ENCODE measurements at places on chromosomes 16 and 17.

GRCh38 chr16:66617728-66618127 is 13.2 kb downstream of the CMTM3 start:
- DNase-seq: no peak

DNA sequence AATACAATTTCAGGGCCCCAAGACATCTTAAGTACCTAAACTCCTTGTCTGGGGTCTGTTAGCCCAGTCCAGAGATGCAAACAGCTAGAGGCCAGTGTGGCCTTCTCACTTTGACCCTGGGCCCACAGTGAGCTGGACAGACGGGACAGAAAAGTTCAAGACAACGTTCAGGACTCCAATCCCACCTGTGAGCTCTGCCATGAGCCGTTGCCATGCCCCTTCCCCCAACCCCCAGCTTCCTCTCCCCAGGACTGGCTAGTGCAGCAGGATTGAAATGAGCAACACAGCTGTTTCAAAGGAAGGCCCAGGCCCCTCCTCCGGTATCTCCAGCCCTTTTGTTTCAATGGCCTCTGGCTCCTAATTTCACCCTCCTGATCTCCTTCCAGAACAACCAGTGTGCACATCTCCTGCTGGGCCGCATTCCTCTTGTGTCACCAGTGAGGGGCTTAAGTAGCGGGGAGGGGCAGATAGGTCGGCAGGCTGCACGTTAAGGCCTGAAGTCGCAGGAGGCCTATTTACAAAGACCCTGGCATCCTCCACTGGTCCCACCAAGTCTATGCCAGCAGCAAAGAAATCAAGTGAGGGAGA is 11.3 kb downstream of the AXIN2 start:
- no peak for DNase-seq

GRCh38 chr16:11151156-11151884 is 104.7 kb downstream of the SOCS1 start:
- DNase-seq: no peak

- no peak for DNase-seq
These were observed 41.4 kb upstream of the ULK2 start for GRCh38 chr17:19909139-19909538.

DNA sequence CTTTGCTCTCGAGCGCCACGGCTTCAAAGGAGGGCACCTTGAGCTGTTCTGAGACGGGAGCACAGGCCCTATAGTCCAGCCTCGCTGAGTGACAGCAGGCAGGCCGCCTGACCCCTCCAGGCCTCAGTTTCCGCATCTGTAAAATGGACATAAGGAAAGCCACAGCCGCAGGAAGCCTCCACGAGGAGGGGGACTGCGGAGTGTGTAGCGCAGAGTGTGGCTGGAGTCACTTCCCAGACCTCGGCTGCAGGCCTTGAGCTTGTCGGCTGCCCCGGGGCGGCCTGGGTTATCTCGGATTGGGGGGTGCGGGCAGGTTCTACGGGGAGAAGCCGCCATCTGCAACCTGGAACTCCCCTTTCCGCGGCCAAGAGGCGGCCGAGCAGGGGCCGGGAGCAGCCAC is 40.8 kb downstream of the ZFPM1 start:
- no peak for DNase-seq

GRCh38 chr16:70470927-70471341 is 16.5 kb downstream of the FCSK start:
- no peak for DNase-seq

- peak; percentile 71 for DNase-seq
These were observed 24.2 kb upstream of the KRT17 start for GRCh38 chr17:41648411-41649195.

- no peak for DNase-seq
These were observed 86.5 kb downstream of the SNX29 start for GRCh38 chr16:12063004-12063395.

DNA sequence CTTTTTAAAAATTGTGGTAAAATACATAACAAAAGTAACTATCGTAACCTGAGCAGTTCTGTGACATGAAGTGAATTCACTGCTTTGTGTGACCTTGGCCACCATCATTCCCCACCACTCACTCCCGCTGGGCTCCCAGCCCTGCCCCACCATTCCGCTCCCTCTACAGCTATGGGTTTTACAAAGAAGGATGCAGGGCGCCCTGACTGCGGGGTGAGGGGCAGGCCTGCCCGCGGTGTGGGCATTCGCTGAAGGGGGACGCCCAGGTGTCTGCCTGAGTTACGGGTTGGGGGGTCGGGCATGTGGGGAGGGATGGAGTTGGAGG is at the start of gene CEMP1:
Gene CEMP1 (minus strand): TSS at position 38 of the 325 bp plus-strand sequence. CDS start 335 bp downstream, outside the sequence.
- DNase-seq: no peak

- no peak for DNase-seq
These were observed 40.9 kb downstream of the FBXL20 start for GRCh38 chr17:39360537-39360936.

DNA sequence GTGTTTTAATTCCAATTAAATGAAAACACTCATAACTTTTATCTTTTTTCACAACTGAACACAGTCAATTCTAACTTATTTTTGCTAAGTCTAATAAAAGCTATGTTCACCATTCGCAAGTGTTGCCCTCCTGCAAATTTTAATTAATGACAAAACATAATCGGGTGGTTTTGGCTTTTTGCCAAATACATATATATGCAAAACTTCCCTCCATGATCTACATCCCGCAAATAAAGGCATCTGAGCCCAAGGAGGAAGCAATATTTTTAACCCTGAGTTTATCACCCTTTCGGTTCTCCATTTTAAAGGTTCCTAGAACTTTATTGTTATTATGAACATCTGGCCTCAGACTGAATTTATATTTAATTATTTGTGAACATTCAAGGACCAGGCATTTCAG is 507.9 kb downstream of the CDH13 start:
- DNase-seq: no peak

DNA sequence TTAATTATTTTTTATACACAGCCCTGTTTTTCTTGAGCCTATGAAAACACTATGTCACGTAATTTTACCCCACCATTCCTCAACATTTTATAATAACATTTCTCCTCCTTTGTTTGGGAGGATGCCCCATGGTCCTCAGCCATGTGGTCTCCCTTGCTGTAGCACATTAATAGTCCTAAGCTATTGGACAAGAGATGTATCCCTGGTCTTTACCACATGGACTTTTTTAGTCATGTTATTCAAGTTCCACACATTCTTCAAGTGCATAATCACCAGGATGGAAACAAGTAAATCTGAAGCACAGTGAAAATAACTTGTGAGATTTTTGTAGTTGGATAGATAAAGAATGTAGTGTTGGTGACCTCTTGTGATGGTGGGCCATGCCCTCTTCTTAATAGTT is 2.0 kb upstream of the KRTAP2-3 start:
- DNase-seq: peak; percentile 93

DNA sequence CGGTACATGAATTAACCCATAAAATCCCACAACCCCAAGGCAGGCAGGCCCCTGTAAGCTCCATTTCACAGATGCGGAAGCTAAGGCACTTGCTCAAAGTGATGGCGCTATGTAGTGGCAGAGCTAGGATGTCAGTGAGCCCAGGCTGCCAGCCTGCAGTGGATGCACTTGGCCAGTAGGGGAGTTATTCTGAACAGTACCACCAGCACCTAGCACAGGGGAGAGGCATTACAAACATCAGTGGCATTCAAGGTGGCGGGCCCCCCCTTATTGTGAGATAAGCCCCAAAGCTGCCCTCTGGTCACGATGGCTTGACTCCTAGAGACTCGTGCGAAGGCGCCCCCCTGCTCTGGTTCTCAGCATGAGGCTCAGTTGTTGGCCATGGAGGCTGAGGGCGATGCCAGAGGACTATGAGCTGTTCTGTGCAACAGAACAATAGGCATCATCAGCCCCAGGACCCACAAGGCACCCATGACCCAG is 33.8 kb downstream of the GTF3C1 start:
- DNase-seq: peak; percentile 13

DNA sequence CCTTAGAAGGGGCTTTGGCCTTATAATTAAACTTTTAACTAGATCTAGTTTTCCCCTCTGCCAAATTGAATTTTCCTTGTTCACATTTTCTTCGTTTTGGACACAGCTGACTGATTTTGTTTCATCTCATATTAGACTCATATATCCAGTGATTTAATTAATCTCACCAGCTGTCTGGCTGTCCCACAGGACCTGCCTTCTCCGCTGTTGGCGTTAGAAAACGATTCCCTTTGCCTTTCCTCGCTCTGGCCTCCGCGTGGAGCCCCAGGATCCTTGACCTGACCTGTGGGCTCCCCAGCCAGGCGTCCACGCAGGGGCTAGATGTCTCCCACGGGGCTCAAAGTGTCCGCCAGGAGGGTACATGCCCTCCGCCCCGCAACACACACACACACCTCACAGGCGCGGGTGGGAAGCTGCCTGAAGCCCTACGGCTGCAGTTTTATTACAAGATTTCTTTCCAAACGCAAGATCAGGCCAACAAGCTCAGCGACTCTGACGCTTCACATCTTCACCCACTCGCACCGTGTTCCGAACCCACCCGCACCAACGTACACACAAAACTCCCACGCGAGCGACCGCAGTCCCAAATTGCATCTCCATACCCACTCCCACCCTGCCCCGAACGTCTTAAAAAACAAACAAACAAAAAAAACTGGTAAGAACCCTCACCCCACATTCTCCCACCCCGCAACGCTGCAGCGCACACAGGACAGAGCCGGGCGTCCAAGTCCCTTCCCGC is 1.1 kb downstream of the RPRML start:
- no peak for DNase-seq

DNA sequence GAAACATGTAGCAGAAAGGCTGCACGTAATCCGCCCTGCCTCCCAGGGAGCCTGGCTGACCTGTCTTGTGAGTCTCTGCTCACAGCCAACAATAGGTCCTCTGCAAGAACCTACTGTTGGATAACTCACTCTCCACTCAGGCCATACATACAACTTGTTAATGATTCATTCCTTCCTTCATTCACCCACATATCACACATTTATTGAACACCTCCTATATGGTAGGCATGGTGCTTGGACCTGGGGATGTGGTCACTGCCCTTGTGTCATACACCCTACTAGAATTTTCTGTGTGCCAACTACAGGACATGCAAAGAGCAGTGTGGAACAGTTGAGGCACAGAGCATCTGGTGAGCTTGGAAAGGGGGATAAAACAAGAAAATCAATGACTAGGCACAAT is 28.1 kb upstream of the HNF1B start:
- DNase-seq: no peak

DNA sequence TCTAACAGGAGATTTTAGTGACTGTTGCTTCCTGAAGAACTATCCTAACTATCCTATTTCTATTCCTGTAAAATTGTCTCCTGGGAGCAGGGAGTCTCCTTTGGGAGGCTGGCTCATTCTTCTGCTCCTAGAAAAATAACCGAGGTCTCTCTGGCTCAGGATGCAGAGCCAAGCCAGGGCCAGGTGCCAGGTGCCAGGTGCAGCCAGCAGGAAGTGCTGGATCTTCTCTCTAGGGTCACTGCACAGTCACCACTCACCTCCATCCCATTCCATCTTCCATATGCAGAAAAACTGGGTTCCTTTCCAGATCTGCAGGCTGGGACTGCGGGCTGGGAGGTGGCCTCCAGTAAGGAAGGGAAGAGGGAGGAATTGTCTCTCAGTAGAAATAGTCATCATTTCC is 3.8 kb upstream of the TMC7 start:
- no peak for DNase-seq

DNA sequence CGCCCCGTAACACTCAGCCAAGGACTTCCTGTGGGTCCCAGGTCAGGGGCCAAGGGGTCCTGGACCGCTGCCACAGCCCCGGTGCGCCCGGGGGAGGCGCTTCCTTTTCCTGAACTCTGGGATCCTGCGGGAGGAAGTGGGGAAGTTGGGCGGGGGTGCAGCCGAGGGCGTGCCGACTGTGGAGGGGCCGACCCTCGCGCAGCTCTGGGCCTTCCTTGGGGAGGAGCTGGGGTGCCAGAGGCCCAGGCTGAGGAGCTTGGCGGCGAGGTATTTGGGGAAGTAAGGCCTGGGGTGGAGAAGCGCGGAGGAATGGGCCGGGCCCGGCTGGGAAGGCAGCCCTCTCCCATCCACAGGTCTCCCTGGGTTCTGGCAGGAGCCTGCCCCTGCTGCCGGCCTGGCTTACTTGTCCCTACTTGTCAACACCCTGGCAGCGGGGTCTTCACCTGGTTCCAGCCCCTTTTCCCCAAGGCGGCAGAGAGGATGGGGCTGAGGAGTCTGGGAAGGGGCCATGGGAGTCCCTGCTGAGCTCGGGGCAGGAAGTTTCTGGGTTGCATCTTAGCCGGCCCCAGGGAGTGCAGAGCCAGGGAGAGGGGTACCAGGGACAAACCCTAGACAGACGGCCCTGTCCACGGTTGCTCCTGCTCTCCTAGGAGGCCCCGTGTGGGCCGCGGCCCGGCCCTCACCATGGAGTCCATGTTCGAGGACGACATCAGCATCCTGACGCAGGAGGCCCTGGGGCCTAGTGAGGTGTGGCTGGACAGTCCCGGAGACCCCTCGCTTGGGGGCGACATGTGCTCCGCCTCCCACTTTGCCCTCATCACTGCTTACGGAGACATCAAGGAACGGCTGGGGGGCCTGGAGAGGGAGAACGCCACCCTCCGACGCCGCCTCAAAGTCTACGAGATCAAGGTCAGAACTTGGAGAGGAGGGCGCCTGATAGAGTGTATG is 1.7 kb downstream of the TBKBP1 start:
- no peak for DNase-seq

GRCh38 chr17:31489295-31490018 is 98.0 kb downstream of the RAB11FIP4 start:
- DNase-seq: no peak

DNA sequence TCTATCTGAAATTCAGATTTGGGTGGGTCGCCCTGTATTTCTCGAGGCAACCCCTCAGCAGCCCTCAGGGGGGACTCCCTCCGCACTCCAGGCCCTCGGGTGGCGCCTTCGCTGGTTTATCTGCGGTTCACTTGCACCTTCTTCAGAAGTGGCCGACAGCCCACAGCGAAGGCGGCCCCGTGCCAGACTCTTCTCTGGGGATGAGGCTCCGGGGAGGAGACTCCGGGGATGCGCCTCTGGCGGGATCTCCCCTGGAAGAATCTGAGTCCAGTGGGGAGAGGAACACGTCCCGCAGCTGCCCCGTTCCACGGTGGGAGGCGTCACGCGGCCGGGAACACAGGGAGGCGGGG is 63.9 kb upstream of the DNAJA2 start:
- no peak for DNase-seq

GRCh38 chr17:8125947-8126490 is 2.1 kb upstream of the HES7 start:
- no peak for DNase-seq

GRCh38 chr17:76106703-76107102 is 3.1 kb upstream of the EXOC7 start:
- DNase-seq: no peak

DNA sequence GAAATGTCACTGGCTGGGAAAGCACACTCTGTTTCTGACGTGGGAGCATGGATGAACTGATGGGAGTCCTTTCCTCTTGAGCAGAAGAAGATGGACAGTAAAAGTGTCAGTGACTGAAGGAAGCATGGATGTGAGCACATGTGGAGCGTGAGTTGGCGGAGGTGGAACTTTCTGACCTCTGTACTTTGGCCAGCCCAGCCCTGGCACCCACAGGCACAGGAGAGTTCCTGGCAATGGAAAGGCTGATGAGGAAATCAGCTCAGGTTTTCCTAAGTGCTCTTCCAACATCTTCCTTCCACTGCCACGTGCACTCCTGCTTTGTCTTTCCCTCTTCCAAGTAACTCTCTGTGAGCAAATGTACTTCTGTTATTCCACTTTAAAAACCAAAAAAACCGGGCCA is 276.8 kb downstream of the NTN1 start:
- DNase-seq: no peak

GRCh38 chr16:79008036-79008868 is 592.3 kb downstream of the MAF start:
- no peak for DNase-seq

- DNase-seq: no peak
These were observed 58.9 kb downstream of the CNTNAP4 start for GRCh38 chr16:76336112-76336511.

GRCh38 chr16:15055141-15056053 is 477 bp downstream of the NTAN1 start:
- no peak for DNase-seq

- no peak for DNase-seq
These were observed 18.9 kb upstream of the SLC25A19 start for GRCh38 chr17:75307957-75308731.

Measured in HFFc6 (cell line).